ENCODE measurements at places on chromosomes 11 and 22.

DNA sequence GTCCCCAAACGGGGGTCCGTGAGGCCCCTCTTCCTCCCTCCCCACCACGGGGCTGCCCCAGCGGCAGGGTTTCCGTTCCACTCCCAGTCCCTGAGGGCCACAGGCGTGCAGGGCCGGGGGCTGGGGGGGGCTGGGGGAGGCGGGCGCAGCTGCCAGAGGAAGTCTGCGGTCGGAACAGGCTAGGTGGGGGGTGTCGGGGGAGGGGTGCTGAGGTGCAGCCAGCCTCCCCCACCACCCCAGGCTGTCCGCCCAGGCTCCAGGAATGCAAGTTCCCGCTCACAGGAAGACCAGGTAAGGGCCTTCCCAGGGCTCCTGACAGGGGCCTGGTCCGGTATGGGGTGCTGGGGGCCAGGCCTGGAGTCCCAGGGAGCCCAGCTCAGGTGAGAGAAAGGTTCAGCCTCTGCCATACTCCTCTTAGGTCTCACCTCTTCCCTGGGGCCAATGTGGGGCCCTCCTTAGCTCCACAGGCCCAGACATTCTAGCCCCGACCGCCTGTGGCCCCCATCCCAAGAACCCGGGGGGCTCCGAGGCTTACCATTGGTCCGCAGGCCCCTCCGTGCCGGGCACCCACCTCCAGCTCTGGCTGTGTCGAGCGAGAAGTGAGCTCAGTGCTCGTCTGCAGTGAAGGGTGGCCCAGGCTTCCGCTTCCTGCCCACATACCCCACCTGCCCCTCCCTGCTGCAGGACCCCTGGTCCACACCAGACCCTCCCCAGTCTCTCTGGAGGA lies at the start of gene PTPRCAP:
Gene PTPRCAP (minus strand): TSS at position 601 of the 727 bp plus-strand sequence. CDS start 63 bp downstream, at position 538.
- peak; percentile 10 for ATAC-seq

DNA sequence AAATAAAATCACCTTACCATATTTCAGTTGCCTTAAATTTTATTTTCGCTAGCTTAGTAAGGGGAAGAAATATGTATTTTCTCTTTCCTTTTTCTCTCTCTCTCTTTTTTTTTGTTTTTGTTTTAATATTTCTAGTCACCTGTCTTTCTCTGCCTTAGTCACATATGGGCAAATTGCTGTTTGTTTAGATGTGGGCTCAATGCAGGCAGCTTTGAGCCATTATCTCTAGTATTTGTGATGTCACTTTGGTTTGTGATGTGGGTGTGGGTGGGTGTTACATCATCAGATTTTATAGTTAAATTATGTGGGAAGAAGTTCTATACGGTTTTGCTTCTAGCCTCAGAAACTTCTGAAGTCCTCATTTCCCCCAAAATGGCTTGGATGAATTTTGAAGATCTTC lies at the start of gene C22orf31:
Gene C22orf31 (minus strand): TSS at position 59 of the 400 bp plus-strand sequence. CDS start 39 bp downstream, at position 20.
- no peak for ATAC-seq

- peak; percentile 78 for ATAC-seq
These were observed 52.6 kb upstream of the SESN3 start for GRCh38 chr11:95283650-95284049.

- no peak for ATAC-seq
These were observed 5.6 kb upstream of the UCP2 start for GRCh38 chr11:73988227-73988626.

DNA sequence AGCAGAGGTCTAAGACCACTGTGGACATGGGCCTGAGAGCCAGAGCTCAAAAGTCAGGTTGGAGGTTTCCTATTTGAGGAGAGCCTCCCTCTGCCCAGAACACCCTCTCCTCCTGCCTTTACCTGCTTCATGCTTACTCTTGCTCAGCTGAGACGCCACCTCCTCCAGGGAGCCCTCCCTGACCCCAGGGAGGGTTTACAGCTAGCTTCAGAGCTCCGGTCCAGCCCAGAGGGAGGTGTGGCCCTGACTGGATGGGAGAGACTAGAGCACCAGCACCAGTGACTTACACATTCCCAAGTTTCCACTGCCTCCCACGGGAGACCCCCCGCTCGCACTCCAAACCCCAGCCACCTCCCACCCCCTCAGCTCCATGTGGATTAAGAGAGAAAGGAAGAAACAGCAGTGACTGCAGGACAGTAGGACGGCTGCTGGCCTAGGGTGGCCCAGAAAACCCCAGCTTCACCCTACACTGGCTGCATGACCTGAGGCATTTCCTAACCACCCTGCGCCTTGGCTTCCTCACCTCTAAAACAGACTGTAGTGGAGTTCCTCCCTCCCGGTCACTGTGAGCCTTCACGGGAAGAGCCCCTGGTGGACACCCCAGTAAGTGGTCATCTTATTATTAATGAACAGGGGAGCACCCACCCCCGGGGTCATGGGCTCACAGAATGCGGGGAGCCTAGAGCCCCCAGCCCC lies 24.5 kb upstream of the PDGFB start:
- no peak for ATAC-seq
